Inflammatory macrophage treated with lipopolysaccharide for 1 hour (primary cell): ENCODE measurements at places on chromosomes 13 and 19.
A peak's percentile ranks its signal among the peaks of the same experiment; 100 is the strongest.

- no peak for DNase-seq
Observed at GRCh38 chr13:42545842-42546241, 28.1 kb upstream of the TNFSF11 start.

DNA sequence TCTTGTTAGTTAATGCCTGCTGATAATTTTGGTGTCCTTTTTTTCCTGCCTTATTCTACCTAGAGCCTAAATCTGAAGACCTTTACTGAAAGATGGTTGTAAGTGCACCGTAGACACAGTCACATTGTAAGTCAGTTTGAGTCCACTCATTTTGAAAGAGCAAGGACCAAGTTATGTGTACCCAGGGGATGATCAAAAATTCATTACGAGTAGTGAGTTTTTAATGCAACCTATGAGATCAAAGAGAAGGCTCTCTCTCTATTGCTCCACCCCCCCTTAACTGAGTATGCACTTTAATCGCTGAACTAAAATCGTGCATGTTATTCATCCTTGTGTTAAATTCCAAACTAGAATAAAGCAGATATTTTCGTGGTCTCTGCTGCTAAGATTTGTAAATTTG lies 1.8 kb downstream of the RAP2A start:
- no peak for DNase-seq

- no peak for DNase-seq
Observed at GRCh38 chr13:28576067-28576466, 81.1 kb upstream of the FLT1 start.

- DNase-seq: no peak
Observed at GRCh38 chr13:104382951-104383350, 1316.7 kb upstream of the SLC10A2 start.

DNA sequence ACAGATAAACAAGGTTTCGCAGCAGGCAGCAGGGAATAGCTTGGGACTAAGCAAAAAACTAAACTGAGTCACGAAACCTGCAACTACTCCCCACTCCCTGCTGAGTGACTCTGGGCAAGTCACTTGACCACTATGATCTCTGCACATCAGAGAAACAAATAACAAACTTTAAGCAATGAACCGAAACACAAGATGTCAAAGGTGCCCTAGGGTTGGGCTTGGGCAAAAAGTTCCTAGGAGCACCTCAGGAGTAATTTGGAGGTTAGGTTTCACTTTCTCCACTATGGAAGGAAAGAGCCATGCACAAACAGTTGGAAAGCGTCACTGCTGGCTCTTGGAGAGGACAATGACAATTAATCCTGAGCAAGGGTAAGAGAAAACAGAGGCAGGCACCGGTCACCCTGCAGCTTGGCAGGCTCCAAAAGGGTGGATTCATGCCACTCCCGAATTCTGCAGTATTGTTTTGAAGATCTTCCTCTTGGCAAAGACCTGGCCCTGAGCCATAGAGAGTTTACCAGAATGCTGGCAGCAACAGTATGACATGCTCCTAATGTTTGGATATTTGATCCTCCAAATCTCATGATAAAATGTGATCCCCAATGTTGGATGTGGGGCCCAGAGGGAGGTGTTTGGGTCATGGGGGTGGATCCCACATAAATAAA lies 60.3 kb downstream of the CRYL1 start:
- no peak for DNase-seq

DNA sequence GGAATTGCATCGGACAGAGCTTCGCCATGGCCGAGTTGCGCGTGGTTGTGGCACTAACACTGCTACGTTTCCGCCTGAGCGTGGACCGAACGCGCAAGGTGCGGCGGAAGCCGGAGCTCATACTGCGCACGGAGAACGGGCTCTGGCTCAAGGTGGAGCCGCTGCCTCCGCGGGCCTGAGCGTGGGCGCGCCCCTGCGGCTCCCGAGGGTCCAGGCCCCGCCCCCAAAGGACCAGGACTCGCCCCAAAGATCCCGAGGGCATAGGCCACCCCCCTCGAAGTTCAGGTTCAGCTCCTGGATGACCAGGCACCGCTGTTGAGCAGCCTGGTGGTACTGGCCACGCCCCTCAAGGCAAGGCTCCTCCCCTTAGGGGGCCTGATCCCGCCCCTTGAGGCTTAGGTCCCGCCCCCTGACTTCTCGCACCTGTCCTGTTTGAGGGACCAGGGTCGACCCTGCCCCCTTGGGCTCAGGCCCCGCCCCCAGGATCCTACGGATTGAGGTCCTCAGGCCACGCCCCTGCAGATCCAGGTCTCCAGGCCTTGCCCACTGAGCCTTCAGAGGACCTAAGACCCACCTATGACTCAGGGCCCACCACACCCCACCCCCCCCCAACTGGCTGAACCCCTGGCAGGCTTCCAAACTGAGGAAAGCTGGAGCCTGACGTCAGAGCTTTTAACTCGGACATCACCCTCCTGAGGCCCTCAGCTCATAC lies 43.1 kb downstream of the CYP4F22 start:
- peak; percentile 16 for DNase-seq

GRCh38 chr13:109778102-109778542 lies 8.3 kb downstream of the IRS2 start:
- DNase-seq: peak; percentile 47

DNA sequence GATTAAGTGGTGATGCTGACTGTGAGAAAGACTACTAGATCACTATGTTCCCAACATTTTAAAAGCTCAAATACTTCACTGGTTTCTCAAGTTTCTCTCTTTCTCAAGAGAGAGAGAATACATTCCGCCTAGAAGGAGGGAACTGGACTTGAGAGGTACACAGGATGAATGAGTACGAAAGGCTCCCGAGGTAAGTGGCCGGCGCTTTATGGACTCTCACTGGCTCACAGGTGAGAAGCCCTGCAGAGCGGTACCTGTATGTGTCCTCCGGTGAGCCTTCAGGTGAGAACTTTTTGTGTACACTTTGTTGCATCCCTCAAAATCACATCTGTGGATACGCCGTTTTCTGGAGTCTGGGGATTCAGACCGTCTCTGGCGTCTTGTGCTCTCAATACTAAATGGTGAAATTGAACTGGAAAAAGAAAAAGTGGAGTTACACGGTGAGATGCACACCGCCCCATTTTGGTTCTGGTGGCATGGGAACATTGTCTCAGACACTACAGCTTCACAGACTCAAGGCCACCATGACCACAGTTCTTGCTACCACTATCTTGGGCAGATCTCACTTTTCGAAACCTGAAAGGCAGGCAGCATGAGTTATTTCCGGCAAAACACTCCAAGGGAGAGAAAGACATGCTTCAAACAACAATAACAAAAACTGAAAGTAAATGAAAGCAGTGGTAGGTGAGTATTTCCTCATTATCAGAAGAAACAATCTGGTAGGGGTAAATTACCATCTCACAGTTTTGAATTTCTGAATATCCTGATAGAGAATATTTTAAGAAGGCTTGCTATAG lies 418.9 kb downstream of the KLF12 start:
- no peak for DNase-seq

- no peak for DNase-seq
Observed at GRCh38 chr19:39352381-39353255, 10.4 kb downstream of the SAMD4B start.

DNA sequence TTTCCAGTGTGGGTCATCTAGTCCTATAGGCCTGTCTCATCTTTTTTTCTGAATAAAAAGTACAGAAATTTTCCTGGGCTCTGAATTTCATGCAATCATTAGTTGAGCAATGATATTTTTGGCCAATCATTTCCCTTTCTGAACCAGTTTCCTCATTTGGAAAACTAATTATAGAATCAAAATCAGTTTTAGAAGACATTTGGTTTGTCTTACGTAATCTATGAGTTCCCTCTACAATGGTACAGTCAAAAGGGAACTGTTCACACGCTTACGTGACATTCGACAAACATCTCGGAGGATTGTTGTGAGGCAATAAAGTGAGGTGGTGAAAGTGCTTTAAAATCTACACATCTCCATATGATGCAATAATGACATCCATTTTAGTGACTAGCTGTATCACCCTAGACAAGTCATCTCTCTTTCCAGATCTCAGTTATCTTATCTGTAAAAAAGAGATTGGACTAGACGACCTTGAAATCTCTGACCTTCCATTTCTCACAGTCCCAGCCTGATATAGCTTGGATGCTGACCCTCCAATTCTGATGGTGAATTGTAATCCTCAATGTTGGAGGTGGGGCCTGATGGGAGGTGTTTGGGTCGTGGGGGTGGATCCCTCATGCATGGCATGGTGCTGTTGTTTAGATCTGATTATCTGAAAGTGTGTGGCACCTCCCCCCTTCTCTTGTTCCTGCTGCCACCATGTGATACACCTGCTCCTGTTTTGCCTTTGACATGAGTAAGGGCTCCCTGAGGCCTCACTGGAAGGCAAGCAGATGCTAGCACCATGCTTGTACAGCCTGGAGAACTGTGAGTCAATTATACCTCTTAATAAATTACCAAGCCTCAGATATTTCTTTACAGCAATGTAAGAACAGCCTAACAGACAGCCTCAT lies 26.7 kb downstream of the FLT1 start:
- peak; percentile 98 for DNase-seq

- peak; percentile 98 for DNase-seq
Observed at GRCh38 chr13:114128624-114129522, 3.5 kb downstream of the RASA3 start.

GRCh38 chr19:38281811-38282566 lies 17.6 kb downstream of the SPINT2 start:
- DNase-seq: no peak
